Left lung (tissue), 14 donors: ENCODE measurements at places on chromosomes 6 and 20. TPM values are rescaled to one million over a fixed set of nuclear protein-coding genes. Genes with fewer than 3 reads are reported as not detected.

GRCh38 chr6:137216106-137216505 lies 3.1 kb downstream of the IFNGR1 start:
- no peaks in the 10 kb centered on the region for H3K27me3 ChIP-seq
- H3K36me3 ChIP-seq = no peaks in the 10 kb centered on the region
- H3K4me1 ChIP-seq = peaks cover 83% of the 10 kb centered on the region
- peak overlapping the region; percentile 100 for H3K27ac ChIP-seq
- no peak for DNase-seq

GRCh38 chr6:158072083-158072721 lies 90.5 kb downstream of the SYNJ2 start:
- peaks cover 27% of the 10 kb centered on the region for H3K4me1 ChIP-seq
- H3K4me3 ChIP-seq = no peak overlapping the region

DNA sequence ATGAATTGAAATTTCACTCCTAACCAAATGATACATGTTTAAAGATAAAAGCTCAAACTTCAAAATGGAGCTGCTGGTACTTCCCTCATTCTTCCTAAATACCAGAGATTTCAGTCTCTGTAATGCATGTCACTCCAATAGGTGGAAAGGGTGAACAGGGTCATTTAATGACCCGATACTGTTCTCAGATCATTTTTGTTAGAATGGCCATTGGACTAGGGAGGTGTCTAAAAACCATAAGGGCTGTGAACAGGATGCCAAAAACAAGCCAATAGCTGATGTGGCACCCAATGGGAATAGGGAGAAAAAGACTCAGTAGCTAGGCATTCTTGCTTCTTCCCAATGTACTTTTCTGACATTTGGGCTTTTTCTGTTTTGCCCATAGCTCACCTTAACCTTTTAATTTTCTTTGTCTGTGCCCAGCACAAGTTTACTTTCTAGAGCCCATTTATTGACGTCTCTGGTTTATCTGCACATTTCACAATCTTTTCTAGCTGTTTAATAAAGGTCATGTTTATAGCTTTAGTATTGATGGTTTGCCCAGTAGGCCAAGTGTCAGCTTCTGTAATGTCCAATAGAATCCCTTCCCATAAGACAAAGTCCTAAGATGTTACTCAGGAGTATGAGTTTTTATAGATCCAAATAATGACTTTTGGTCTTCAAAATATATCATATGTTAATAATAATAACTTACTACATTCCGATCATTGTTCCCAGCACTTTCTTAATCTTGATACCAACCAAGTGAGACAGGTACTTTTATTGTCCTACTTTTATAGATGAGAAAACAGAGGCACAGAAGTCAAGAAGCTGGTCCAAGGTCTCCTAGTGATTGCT lies 24.3 kb upstream of the FLRT3 start:
- H3K36me3 ChIP-seq = no peaks in the 10 kb centered on the region
- H3K4me3 ChIP-seq = no peak overlapping the region
- no peak for DNase-seq
- H3K27ac ChIP-seq = no peak overlapping the region
- no peaks in the 10 kb centered on the region for H3K4me1 ChIP-seq

GRCh38 chr20:4051413-4052138 lies 36.2 kb upstream of the RNF24 start:
- no peak overlapping the region for H3K4me3 ChIP-seq
- no peak overlapping the region for H3K27ac ChIP-seq
- no peaks in the 10 kb centered on the region for H3K27me3 ChIP-seq
- no peaks in the 10 kb centered on the region for H3K4me1 ChIP-seq
- H3K36me3 ChIP-seq = no peaks in the 10 kb centered on the region

DNA sequence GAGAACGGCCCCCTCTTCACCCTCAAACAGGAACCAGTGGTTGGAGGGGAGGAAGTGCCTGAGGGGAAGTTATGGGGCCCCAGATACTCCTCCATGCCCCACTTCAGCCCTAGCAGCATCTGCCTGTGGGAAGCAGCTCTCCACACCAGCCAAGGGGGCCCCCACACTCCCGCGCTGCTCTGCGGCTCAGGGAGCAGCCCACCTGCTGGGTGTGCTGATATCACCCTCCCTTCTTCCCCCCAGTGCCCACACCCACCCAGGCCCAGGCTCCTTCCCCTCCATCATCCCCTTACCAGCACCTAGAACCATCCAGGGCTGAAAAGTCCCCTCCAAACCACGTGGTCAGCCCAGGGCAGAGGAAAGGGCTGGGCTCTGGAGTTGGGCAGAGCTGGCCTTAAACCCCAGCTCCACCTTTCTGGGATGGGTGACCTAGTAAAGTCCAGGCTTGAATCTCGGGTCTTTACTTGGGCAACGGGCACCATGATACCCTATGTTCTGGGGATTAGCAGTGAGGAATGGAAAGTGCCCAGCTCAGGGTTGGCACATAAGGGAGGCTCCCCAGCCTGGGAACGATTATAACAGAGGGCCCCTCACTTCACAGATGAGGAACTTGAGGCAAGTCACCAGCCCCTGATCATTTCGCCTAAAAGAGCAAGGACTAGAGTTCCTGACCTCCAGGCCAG lies 663 bp downstream of the LST1 start:
- no peaks in the 10 kb centered on the region for H3K36me3 ChIP-seq
- peaks cover 65% of the 10 kb centered on the region for H3K4me1 ChIP-seq
- H3K27me3 ChIP-seq = no peaks in the 10 kb centered on the region
- no peak overlapping the region for H3K4me3 ChIP-seq
- H3K27ac ChIP-seq = peak overlapping the region; percentile 92

DNA sequence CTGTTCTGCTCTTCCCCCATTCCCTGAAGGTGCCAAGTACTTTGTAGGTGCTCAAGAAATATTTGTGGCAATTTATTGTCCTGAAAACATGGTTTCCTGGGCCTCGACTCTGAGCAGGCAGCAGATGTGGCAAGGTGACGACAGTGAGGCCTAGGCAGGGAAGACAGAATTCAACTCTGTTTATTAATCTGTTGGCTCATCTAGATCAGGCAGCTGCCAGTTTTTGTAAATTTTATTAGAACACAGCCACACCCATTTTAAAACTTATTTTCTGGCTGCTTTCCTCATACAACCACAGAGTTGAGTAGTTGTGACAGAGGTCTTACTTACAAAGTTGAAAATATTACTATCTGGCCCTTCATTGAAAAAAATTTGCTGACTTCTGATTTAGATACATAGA lies 24.5 kb downstream of the MAPK14 start:
- no peaks in the 10 kb centered on the region for H3K27me3 ChIP-seq
- H3K27ac ChIP-seq = no peak overlapping the region
- no peak overlapping the region for H3K4me3 ChIP-seq
- DNase-seq = no peak

GRCh38 chr6:1336246-1336843 lies 24.4 kb downstream of the FOXQ1 start:
- no peaks in the 10 kb centered on the region for H3K36me3 ChIP-seq
- no peaks in the 10 kb centered on the region for H3K27me3 ChIP-seq
- H3K27ac ChIP-seq = peak overlapping the region; percentile 61
- no peak overlapping the region for H3K4me3 ChIP-seq
- no peak for DNase-seq

DNA sequence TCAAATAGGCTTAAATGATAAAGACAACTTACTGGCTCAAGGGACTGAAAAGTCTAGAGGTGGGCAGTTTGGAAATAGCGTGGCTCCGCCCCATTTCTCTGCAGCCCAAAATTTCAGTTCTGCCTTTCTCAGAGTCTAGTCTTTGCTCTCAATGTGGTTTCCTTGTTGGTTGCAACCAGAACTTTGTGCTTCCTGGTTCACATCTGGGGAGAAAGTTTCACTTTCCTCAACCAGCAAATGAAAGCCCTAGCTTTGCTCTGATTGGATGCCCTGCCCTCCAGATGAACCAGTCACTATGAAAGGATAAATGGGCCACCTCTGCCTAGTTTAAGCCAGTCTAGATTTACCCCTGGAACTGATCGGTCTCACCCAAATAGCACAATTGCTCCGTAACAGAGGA lies 14.9 kb downstream of the SYCP2L start:
- no peak overlapping the region for H3K4me3 ChIP-seq
- H3K27ac ChIP-seq = no peak overlapping the region
- H3K4me1 ChIP-seq = no peaks in the 10 kb centered on the region
- no peak for DNase-seq
- H3K27me3 ChIP-seq = no peaks in the 10 kb centered on the region

DNA sequence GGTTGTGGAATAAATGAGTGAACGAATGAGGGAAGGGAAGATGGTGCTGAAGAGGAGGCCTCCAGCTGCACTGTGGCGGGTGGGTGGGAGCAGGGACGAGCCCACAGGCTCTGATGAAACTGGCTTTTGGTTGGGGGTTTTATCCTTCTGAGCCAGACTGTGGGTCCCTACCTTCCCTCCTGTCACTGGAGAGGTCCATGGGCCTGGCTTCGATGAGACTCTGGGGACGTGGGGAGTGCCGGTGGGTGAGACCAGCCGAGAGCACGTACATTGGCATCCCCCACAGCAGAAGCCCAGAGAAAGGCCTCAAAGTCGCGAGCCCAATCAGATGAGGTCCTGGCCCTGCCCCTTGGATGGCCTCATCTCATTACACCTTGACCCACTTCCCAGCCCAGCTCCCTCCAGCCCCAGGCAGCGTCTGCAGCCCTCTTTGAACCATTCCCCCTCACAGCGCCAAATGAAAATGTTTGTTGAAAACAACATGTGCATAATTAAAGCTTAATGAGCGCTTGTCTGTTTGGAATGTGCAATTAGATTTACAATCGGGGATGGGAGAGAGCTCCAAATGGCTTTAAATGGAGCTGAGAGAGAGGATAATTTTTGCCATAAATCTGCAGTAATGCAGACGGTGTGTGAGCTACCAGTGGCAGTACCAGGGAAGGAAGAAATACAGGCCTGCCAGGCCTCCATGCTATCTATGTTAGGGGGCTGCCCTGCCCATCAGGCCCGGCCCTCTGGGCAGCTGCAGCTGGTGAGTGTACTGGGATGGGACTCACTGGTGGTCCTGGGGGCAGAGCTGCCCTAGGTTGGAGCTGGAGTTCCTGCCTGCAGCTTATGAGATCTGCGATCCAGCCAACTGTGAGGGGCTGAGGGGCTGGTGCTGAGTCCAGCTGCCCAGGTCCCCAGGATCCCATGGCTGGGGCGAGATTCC lies 47.2 kb downstream of the TOX2 start:
- no peak overlapping the region for H3K27ac ChIP-seq
- peaks cover 7% of the 10 kb centered on the region for H3K4me1 ChIP-seq

GRCh38 chr6:156862711-156863110 lies 85.5 kb downstream of the ARID1B start:
- DNase-seq = no peak
- H3K4me1 ChIP-seq = peaks cover 6% of the 10 kb centered on the region
- H3K27ac ChIP-seq = no peak overlapping the region
- no peaks in the 10 kb centered on the region for H3K36me3 ChIP-seq
- no peak overlapping the region for H3K4me3 ChIP-seq

GRCh38 chr20:58593880-58594638 lies 57.0 kb upstream of the STX16 start:
- no peak for DNase-seq
- H3K27me3 ChIP-seq = peaks cover 13% of the 10 kb centered on the region
- no peak overlapping the region for H3K4me3 ChIP-seq
- H3K36me3 ChIP-seq = no peaks in the 10 kb centered on the region

DNA sequence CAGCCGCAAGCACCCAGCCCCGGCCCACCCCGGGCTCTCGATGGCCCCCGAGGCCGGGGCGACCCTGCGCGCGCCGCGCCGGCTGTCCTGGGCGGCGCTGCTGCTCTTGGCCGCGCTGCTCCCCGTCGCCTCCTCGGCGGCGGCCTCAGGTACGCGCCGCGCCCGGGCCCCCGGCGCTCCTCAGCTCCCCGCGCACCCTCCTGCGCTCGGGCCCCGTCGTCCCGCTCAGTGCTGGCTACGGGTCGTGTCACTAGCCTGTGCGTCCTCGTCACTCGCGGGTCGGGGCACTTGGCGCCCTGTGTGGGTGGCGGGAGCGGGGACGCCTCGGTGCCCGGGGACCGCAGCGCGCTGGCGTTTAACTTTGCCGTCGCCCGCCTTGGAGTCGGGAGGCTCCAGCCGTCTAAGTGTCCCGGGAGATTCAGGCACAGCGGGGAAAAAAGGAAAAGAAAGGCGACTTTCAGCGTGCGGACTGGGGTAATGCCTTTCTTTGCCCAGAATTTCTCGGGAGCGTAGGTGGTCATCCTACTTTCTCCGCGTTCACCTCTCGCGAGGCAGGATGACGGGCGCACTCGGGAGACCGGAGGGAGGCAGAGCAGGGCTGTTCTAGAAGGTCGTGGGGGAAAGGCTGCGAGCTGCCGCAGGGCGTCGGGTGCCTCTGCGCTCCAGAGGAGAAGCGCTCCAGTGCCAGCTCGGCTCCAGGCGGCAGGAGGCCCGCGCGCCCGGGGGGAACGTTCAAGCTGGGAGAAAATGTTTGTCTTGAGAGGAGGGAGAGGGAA lies 545 bp downstream of the FNDC1 start:
- H3K27me3 ChIP-seq = peaks cover 90% of the 10 kb centered on the region
- H3K4me3 ChIP-seq = no peak overlapping the region
- H3K27ac ChIP-seq = no peak overlapping the region
- H3K4me1 ChIP-seq = peaks cover 17% of the 10 kb centered on the region
- no peak for DNase-seq

DNA sequence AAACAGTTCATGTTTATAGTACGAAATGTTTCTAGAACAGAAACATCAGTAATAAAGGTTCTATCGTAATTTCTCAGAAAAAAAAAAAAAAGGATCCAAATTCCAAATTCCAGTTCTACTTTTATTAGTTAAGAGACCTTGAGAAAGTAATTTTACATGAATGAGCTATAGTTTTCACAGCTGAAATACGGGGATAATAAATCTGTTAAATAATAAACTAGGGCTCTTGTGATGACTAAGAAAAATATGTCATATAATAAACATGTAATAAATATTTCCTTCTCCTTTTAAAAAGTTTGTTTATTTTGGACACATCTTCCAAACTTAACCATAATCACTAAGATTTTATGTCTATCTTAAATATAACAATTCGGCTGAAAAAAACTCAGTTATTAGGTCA lies 17.8 kb downstream of the RARS2 start:
- DNase-seq = no peak
- H3K4me1 ChIP-seq = peaks cover 15% of the 10 kb centered on the region
- H3K4me3 ChIP-seq = no peak overlapping the region
- no peak overlapping the region for H3K27ac ChIP-seq
- H3K36me3 ChIP-seq = peaks cover 22% of the 10 kb centered on the region

DNA sequence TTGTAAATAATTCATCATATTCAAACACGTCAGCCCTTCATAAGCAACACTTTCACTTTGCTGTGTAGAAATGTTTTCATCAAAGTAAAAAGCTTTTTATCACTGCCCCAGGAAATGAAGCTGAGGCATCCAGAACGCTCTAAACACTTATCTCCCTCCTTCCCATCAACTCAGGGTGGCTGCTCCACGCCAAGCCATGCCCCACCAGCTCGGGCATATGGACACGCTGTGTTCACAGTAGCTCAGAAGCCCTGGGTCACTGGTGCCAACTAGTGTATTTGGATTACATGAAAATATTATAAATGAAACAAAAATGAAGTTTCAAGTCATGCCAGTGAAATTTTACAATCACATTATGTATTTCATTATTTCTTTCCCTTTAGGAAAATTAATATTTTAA lies 10.3 kb downstream of the PDE10A start:
- H3K4me3 ChIP-seq = no peak overlapping the region
- H3K27me3 ChIP-seq = no peaks in the 10 kb centered on the region
- H3K36me3 ChIP-seq = no peaks in the 10 kb centered on the region
- no peak overlapping the region for H3K27ac ChIP-seq
- no peak for DNase-seq

ARG1 gene
- polyA plus RNA-seq = 1.2 TPM

PTK6 gene
- polyA plus RNA-seq = 0.70 TPM

OR14J1 gene
- 0.08 TPM for polyA plus RNA-seq
